Hepatic stellate cell (primary cell): ENCODE measurements at places on chromosomes 16 and 17.

DNA sequence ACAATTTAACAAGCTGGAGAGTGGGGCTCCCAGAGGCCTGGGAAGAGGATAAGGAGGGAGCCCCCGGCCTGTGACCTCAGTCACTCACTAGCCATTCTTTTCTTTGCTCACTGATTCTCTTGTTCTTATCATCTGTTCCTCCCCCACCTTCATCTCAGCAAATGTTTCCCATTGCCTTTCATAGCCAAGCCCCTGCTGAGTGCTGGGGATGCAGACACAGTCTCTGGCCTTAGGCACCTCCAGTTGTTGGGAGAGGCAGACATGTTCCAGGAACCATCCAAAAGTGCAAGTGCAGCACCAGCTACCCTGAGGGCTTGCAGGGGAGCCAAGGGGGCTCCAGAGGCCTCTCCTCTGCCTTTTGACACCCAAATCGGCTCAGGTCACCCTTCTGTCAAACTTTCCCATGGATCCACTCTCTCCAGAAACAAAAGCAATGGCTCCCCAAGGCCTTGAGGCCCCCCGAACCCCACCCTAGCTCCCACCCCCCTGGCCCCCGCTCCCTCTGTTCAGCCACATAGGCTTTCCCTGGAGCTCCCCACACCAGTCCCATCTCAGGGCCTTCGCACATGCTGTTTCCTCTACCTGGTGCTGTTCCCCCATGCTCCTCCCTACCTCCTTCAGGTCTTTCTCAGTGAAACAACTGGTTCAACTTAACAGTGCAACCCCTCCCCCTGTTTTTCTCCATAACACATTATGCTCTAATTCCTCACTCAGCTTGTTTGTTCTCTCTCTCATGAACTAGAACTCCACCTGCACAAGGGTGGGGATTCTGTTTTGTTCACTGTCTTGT lies 14.9 kb upstream of the KCNJ12 start:
- no peak for DNase-seq

- DNase-seq = no peak
These were observed 67.7 kb upstream of the ARL4D start for GRCh38 chr17:43330876-43331639.

DNA sequence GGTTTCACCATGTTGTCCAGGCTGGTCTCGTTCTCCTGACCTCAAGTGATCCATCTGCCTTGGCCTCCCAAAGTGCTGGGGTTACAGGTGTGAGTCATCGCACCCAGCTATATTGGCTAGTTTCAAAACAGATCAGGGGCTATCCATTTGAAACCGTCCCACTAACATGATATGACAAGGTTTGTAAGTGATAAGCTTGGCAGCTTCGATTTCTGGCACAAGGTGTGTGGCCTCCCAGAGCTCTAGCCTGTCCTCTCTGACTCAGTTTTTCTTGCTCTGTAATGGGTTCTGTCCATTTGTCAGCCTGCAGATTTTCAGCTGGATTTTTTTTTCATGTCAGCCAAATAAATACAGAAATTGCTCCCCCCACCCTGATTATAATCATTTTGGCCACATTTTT lies 31.8 kb upstream of the TENT4B start:
- no peak for DNase-seq

- DNase-seq = no peak
These were observed 649 bp downstream of the GSE1 start for GRCh38 chr16:85613604-85614337.

DNA sequence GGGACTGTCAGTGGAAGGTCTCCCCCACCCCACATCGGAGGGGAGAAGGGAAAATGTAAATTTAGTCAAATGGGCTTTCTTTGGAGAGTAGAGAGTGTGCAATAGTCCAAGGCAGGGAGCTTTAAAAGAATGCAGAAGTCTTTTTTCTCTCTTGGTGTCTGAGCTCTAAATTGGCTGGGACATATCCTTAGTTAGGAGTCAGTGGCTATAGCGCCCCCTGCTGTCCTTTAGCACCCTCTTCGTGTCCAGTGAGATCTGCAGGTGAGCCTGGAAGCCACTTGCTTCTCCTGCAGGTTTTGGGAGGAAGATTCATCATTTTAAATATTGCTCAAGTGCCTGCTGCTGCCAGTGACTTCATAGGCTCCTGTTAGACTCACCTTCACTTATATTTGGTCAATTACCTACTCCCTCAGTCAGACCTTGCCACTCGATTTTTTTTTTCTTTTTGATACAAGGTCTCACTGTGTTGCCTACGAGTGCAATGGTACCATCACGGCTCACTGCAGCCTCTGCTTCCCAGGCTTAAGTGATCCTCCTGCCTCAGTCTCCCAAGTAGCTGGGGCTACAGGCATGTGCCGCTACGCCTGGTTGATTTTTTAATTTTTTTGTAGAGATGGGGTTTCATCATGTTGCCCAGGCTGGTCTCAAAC lies 174.8 kb downstream of the PRKCB start:
- DNase-seq = peak; percentile 17

GRCh38 chr17:200586-200985 lies 19.1 kb upstream of the DOC2B start:
- DNase-seq = no peak

DNA sequence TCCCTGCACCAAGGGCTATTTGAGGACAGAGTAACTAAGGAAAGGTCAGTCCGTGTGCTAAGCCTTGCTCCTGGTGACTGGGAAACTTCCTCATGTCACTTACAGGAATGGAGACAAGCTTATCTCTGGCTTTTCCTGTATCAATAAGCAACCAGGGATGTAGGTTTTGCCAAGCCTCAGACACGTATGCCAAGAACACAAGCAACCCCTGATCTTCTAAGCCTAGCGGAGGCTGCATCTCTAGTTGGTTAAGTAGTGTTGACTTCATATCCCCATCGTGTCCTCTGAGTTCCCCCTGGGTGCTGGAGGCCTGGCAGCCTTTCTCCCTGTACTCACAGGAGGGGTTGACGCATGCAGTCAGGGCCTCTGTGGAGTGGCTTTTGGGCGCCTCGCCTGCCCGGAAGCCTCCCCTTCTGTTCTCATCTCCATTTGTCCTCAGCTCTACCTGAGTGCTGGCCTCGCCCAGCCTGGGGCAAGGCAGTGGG lies 1.4 kb upstream of the C1QTNF1 start:
- no peak for DNase-seq

DNA sequence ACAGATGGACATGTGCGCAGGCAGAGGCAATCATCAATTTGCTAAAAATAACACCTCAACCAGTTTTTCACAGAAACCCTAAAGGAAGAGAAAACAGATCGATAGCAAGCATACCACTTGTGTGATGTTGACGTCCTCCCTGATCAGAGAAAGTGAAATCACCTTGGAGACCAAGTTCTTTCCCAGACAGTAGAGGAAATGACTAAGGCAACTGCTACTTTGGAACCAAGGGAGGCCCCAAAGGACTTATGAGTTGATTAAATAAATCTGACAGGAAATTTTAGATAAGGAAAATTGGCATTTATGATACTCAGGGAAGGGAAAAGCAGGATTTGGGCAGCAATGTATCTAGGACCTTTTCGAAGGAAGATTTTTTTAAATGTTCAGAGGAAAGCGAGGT lies 267.1 kb upstream of the ASIC2 start:
- no peak for DNase-seq

- DNase-seq = no peak
These were observed 469.9 kb downstream of the MAF start for GRCh38 chr16:79130616-79131015.

GRCh38 chr16:10997485-10997884 lies 53.1 kb downstream of the CLEC16A start:
- DNase-seq = no peak

GRCh38 chr17:4301066-4301465 lies 37.3 kb upstream of the ANKFY1 start:
- DNase-seq = no peak

DNA sequence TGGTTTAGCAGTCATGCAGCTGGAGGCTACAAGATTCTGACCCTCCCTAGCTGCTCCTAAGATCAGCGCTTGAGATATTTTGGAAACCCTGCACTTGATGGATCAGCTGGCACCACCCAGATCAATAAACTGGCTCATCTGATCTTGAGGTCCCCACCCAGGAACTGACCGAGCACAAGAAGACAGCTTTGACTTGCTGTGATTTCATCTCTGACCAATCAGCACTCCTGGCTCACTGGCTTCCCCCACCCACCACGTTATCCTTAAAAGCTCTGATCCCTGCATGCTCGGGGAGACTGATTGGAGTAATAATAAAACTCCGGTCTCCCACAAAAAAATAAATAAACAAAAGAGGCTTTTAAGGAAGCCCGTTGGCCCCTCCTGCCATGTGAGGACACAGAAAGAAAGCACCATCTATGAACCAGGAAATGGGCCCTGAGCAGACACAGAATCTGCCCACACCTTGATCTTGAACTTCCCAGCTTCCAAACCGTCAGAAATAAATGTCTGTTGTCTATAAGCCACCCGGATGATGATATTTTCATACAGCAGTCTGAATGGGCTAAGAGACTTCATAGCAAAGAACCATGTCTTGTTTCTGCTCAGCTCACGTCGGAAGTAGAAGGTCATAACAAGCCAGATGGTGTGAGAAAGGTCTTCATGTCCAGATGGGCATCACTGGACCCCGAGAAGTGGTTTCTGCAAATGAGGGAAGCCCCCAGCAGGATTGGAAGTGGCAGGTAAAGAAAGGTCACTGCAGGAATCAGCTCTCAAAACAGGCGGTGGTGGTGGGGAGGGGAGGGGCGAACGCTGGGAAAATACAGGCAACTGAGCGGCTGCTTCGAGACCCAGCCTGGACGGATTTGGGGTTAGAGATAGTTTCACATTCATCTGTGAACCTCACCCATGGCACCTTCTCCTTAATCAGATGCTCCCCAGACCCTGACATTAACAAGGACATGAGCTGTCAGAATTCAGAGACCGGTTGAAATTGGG lies 19.8 kb upstream of the RPH3AL start:
- DNase-seq = no peak

DNA sequence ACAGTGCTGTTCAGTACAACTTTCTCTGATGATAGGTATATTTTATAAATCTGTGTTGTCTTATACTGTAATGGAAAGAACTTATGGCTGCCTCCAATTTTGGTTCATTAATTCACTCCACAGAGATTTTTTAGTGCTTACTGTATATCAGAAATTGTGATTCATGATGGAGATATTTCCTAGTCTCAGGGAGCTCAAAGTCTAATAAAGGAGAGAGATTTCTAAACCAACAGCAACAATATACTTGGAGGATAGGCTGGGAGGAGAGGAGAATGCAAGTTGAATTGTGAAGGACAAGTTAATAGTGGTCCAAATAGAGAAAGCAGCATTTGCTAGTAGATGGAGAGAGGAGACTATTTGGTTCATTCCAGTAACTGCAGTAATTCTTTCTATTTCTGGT lies 63.5 kb downstream of the TANC2 start:
- DNase-seq = peak; percentile 16

DNA sequence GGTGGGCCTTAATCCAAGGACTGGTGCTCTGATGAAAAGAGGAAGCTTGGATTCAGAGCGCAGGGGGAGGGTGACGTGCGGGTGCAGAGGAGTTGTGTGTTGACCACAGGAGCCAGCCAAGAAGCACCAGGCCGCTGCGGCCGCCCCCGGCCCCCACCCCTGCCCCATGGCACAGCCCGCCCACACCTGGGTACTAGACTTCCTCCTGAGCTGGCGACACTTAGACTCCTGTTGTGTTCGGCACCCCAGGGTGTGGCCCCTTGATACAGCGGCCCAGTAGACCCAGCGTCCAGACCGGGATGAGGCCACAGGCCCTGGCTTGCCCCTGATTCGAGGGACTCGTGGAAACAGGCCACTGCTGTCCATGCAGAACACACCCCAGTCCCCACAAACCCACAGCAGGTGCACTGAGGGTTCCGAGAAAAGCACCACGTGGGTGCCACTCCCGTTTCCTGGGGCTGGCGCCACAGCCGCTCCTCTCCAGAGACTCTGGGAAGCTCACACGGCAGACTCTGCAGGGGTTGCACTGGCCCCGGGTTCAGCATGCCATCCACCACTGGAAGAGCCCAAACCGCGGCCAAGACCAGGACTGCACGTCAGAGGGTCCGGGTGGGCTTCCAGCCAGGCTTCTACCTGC lies 5.7 kb upstream of the SNAI3 start:
- DNase-seq = no peak

GRCh38 chr17:82296511-82297279 lies 20.7 kb downstream of the CD7 start:
- no peak for DNase-seq

DNA sequence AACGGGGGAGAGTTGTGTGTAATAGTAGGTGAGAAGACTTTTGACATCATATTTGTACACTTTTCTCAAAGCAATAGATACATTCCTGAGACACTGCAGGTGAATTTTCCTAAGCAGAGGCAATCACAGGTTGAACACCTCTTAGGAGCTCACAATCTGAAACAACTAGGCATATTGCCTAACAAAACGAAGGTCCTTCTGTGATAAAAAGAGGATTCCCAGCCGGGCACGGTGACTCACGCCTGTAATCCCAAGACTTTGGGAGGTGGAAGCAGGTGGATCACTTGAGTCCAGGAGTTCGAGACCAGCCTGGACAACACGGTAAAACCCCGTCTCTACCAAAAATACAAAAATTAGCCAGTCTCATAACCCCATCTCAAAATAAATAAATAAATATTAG lies 17.4 kb downstream of the NXN start:
- DNase-seq = no peak

DNA sequence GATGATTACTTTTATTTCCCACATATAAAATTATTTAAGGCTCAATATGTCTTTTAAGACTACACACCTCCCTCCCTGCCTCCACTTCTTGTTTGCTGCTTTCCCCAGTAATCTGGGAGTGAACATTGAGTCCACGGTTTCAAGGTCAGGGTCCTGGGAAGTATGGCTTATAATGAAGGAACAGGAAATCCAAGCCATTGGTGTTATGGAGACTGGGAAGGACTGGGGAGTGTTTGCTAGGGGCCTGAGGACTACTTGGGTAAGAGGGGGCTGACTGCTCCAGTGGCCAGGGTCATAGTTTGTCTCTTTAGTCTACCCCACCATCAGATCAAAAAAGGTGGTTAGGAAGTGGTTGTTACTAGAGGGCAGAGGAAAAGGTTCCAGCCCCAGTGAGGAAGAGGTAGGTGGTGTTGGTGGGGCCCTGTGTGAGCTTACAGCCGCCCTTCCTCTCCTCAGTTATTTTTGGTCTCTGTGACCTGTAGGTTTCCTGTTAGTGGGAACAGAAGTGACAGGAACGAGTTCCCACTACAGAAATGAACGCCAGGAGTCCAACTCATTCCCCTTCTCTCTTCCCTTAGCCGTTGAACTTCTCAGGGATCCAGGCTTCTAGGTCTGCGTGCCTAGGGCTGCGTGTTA lies 742 bp upstream of the SLC16A13 start:
- DNase-seq = no peak

GRCh38 chr16:25317732-25318316 lies 60.2 kb upstream of the ZKSCAN2 start:
- no peak for DNase-seq

GRCh38 chr17:55236316-55236715 lies 28.4 kb upstream of the HLF start:
- DNase-seq = no peak

DNA sequence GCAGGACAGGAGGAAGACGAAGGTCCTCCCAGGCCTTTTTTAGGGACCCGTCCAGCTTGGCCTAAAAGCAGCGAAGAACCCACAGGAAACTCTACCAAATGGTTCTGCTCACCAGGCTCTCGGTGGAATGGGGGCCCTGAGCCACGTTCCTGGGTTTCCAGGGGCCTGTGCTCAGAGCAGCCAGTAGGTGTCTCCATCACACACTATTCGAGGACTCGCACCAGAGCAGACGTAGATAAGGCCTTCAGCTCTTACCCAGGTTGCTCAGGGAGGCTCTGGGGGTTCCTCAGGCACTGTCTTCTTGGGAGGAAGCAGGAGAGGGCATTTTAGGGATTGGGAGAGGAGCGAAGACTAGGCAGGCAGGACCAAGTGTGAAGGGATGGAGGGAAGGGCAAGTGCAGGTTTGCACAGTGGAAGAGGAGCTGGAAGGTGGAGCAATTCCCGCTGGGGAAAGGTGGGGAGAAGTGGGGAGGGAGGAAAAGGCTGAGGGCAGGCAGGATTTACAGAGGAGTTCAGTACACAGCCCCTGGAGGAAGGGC lies 157.1 kb downstream of the RGS9 start:
- peak; percentile 76 for DNase-seq
